ENCODE measurements at places on chromosomes 2 and 18.

DNA sequence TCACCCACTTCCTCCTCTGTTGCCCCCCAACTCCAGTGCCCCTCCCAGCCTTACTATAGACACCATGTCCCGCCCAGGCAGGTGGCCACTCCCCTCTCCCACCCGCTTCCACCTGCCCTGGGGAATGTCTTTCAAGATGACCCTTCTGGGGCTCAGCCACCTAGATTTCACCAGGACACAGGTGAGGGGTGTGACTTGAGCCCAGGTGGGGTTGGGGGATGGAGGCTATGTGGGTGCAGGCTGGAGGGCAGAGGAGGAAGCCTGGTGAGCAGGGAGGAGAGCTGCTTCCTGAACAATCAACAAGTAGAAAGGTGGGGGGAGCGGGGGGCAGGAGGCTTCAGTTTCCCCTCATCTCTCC is 8.7 kb downstream of the ADRA2B start:
- no peaks in the 10 kb centered on the region for H3K36me3 ChIP-seq
- peaks cover 20% of the 10 kb centered on the region for H3K4me1 ChIP-seq
- no peaks in the 10 kb centered on the region for H3K27me3 ChIP-seq
- no peak overlapping the region for H3K27ac ChIP-seq
- DNase-seq: no peak
- H3K4me3 ChIP-seq: no peak overlapping the region

GRCh38 chr18:40751186-40751585 is 1203.8 kb upstream of the PIK3C3 start:
- H3K27ac ChIP-seq: no peak overlapping the region
- H3K36me3 ChIP-seq: no peaks in the 10 kb centered on the region
- H3K4me1 ChIP-seq: no peaks in the 10 kb centered on the region
- no peak overlapping the region for H3K4me3 ChIP-seq
- no peak for DNase-seq

DNA sequence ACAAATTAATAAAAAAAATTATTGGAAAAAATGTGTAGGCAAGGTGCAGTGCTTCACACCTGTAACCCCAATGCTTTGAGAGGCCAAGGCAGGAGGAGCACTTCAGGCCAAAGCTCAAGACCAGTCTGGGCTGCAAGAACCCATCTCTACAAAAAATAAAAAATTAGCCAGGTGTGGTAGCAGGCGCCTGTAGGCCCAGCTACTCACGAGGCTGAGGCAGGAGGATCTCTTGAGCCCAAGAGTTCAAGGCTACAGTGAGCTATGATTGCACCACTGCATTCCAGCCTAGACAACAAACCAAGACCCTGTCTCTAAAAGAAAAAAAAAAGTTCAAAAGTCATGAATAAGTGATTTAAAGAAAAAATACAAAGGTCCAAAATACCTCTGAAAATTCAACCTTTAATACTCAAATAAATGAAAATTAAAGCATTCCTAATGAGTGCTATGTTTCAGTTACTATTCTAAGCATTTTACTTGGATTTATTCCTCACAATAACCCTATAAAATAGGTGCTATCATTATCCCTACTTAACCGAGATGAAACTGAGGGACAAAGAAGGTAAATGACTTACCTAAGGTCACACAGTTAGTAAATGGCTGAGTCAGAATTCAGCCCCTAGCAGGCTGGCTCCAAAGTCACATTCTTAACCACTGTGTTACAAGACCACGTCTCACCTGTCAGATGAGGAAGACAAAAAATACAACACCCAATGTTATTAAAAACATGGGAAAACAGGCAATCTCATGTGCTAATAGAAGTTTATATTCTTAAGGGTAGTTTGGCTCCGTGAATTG is 36.4 kb upstream of the PCBP1 start:
- H3K4me3 ChIP-seq: no peak overlapping the region
- no peak overlapping the region for H3K27ac ChIP-seq
- no peaks in the 10 kb centered on the region for H3K4me1 ChIP-seq
- DNase-seq: no peak
- H3K27me3 ChIP-seq: no peaks in the 10 kb centered on the region

DNA sequence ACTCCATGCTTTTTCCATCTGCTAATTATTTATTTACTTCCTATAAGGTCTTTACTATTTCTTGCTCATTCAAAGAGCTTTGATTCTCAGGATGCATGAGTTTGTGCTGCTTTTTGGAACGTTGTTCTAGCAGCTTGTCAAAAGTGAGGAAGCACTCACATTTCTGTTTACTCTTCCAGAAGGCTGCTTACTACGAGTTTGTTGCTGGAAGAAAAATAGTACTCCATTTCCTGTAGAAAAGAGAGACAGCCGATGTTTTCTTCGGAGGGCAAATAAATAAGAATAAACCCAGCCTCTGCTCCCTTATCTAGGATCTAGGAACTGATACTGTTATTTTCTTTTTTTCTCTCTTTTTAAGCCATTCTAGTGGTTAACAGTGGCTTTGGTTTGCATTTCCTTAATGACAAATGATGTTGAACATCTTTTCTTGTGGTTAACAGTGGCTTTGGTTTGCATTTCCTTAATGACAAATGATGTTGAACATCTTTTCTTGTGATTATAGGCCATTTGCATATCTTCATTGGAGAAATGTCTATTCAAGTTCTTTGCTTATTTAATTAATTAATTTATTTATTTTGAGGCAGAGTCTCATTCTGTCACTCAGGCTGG is 20.5 kb downstream of the CYP27A1 start:
- no peak for DNase-seq
- no peaks in the 10 kb centered on the region for H3K27me3 ChIP-seq
- peaks cover 29% of the 10 kb centered on the region for H3K4me1 ChIP-seq
- H3K27ac ChIP-seq: no peak overlapping the region
- H3K4me3 ChIP-seq: no peak overlapping the region

DNA sequence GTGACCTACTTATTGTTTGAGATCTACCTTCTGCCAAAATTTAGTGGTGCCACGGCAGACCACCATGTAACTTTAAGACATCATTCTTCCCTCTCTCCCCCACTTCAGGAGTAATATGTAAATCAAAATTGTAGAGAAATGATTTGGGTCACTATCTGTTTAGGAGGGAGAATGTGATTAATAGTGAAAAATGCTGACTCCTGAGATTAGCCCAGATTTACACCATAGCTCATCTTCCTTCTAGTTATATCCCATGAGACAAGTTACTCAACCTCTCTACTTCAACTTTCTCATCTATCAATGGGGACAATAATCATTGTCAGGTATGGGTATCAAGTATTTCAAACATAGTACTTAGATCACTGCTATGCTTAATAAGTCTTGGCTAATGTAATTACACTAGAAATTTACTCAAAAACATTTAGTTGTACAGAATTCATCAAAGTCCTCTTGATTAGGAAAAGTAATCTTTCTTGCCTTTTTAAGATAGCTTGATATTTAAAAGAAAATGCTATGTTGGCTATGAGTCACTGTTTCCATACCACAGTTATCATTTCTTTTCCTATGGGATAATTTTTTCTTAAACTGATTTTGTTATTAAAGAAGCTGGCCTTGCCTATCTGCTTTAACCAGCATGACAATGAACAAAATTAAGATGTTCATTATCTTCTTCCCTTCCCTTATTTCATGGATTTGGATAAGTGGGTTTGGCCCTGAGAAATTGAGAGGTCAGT is 1038.9 kb upstream of the ZEB2 start:
- H3K27ac ChIP-seq: no peak overlapping the region
- no peaks in the 10 kb centered on the region for H3K36me3 ChIP-seq
- no peak for DNase-seq
- no peaks in the 10 kb centered on the region for H3K27me3 ChIP-seq
